NCI-H2227 treated with DMSO at 0.1 percent for 48 hours (cell line): ENCODE measurements at places on chromosomes 13 and 19.
A peak's percentile ranks its signal among the peaks of the same experiment; 100 is the strongest.

- DNase-seq = no peak
Observed at GRCh38 chr13:113884821-113885220, 20.9 kb upstream of the GAS6 start.

GRCh38 chr13:95588721-95589120 lies 36.2 kb downstream of the CLDN10 start:
- no peak for DNase-seq

GRCh38 chr19:30679789-30680188 lies 307.6 kb downstream of the ZNF536 start:
- DNase-seq = no peak

GRCh38 chr19:31100206-31100590 lies 249.0 kb downstream of the TSHZ3 start:
- no peak for DNase-seq

DNA sequence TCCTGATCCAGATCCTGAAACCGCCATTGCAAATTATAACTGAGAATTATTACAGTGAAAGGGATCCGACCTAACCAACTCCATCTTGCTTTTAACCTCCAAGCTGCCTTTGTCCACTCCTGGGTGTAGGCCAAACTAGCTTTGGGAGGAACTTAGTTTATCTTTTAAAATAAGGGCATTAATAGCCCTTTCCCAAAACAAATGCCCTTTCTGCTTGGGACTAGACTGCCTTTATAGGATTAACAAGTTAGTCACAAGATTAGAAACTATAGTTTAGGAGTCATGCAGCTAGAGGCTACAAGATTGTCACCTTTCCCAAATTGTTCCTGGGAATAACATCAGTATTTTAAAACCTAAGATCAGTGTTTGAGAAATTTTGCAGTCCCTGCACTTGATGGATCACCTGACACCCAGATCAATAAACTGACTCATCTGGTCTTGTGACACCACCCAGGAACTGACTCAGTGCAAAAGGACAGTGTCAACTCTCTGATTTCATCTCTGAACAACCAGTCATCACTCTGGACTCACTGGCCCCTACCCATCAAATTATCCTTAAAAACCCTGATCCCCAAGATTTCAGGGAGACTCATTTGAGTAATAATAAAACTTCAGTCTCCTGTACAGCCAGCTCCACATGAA lies 4.1 kb upstream of the ZNF841 start:
- DNase-seq = no peak

GRCh38 chr19:2733930-2734588 lies 5.8 kb downstream of the SLC39A3 start:
- peak; percentile 16 for DNase-seq

GRCh38 chr19:14112809-14113385 lies 4.7 kb downstream of the PRKACA start:
- no peak for DNase-seq

DNA sequence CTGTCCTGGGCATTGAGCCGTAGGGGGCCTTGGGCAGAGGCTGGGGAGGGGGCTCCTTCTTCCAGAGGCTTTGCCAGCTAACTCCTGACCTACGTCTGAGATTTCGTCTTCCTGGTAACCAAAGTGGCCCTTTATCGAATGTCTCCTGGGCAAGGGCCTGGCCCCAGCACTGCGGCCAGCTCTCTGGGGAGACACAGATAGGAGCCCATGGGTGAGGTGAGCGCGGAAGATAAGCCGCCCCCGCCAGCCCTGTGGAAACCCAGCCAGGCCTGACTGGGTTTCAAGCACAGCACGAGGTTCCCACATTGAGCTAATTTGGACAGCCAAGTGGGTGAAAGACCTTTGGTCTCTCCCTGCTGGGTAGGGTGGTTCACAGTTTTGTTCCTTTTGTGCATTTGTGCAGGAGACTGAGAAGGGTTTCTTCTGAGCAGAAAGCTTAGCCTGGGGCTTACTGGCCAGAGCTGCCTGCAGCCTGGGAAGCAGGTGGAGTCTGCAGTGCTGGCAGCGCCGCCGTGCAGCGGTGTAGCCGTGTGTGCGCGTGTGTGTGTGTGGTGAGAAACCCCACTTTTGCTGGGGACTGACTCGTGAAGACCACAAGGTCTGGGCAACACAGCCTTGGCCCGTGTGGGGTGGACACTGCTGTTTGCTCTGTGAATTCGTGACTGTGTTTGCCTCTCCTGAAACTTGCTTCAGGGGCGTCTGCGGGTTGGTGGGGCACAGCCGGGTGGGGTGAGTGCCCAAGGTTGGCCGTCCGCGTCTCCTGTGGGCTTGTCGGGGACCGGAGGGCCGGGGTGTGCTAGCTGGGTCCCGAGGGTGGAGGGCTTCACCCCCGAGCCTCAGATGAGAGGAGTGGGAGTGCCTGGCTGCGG lies 2.5 kb downstream of the BSG start:
- no peak for DNase-seq

- DNase-seq = no peak
Observed at GRCh38 chr13:51097353-51098043, 13.6 kb downstream of the C13orf42 start.

DNA sequence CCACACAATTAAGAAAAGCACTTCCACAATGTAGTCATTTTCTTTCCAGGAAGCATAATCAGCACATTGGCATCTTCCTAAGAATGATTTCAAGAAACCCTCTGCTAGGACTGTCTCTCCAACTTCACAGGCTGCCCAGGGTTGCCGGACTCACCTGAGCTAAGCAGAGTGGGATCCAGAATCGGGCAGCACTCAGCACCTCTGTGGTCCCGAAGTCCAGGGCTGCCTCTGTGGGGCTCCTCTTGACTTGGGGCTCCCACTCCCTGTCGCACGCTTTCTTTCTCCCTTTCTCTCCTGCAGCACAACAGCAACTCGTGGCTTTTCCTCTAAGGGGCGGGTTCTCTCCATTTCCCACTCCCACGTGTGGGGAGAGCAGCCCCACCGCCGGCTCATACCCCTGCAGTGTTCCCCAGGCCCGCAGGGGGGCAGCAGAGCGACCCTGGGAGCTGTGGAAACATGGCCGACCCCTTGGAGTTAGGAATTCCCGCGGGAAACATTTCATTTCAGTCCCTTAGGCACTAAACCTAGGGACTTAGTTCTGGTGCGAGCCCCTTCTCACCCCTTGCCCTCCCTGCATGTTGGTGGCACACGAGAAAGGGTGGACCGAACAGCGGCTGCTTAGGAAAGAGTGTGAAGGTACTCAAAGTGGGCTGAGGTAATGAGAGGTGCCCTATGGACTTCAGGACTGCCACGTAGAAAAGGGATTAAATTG lies at the start of gene TMEM272:
TMEM272 (minus strand) TSS at position 316 of the 712 bp plus-strand sequence. CDS start 6,647 bp downstream, outside the sequence.
- peak; percentile 33 for DNase-seq

DNA sequence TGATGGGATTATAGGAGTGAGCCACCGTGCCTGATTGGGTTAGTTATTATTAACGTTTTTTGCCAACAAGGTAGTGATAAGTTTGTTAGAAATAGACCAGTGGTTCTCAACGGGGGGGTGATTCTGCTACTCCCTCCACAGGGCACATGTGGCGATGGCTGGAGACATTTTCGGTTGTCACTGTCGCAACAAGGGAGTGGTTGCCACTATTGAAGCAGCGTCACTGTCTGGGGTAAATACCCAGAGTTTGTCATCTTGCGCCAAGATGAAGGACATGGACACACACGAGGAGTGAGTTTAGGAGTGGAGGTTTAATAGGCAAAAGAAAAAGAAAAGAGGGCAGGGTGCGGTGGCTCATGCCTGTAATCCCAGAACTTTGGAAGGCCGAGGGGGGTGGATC lies 18.9 kb downstream of the ADGRE3 start:
- no peak for DNase-seq

GRCh38 chr19:52331757-52332156 lies 4.3 kb upstream of the ZNF610 start:
- DNase-seq = no peak

DNA sequence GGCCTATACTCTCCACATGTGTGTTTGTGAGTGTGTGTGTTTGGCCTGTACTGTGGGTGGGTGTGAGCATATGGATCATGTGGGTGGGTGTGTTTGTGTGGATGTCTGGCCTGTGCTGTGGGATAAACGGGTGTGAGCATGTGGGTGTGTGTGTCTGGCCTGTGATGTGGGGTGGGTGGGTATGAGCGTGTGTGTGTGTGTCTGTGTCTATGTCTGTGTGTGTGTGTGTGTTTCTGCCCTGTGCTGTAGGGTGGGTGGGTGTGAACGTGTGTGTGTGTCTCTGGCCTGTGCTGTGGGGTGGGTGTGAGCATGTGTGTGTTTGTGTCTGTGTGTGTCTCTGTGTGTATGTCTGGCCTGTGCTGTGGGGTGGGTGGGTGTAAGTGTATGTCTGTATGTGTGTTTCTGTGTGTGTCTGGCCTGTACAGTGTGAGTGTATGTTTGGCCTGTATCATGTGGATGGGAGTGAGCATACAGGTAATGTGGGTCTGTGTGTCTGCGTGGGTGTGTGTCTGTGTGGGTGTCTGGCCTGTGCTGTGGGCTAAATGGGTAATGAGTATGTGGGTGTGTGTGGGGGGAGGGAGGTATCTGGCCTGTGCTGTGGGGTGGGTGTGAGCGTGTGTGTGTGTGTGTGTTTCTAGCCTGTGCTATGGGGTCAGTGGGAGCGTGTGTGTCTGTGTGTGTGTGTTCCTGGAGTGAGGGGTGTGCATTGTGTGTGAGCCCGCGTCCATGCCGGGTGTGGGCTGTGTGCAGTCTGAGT lies 20.8 kb upstream of the KCTD15 start:
- DNase-seq = no peak

DNA sequence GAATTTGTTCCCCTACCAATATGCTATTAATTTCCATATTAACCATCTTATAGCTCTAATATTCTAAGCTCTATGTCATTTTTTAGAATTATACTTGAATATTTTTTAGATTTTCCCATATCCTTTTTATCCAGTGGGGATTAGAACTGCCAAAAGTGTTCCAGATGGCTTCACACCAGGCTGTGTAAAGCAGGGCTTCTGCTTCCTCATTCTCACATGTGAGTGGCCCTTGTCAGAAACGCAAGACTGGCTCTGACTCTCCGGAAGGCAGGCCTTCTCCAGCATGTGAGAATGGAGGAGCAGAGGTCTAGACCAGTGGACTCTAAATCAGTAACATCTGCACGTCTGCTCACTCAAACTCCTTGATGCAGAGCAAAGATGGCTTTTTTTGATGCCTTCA lies 650.1 kb downstream of the FGF9 start:
- DNase-seq = no peak

- no peak for DNase-seq
Observed at GRCh38 chr19:47068246-47068645, 19.8 kb upstream of the TMEM160 start.

- no peak for DNase-seq
Observed at GRCh38 chr19:16446108-16446723, 25.6 kb downstream of the EPS15L1 start.

- no peak for DNase-seq
Observed at GRCh38 chr19:34295103-34295502, 40.7 kb downstream of the GARRE1 start.

- DNase-seq = no peak
Observed at GRCh38 chr13:29754473-29754806, 96.0 kb downstream of the UBL3 start.

- DNase-seq = no peak
Observed at GRCh38 chr13:31793246-31793645, 53.9 kb downstream of the RXFP2 start.

GRCh38 chr13:50979187-50979586 lies 69.6 kb downstream of the RNASEH2B start:
- DNase-seq = no peak

DNA sequence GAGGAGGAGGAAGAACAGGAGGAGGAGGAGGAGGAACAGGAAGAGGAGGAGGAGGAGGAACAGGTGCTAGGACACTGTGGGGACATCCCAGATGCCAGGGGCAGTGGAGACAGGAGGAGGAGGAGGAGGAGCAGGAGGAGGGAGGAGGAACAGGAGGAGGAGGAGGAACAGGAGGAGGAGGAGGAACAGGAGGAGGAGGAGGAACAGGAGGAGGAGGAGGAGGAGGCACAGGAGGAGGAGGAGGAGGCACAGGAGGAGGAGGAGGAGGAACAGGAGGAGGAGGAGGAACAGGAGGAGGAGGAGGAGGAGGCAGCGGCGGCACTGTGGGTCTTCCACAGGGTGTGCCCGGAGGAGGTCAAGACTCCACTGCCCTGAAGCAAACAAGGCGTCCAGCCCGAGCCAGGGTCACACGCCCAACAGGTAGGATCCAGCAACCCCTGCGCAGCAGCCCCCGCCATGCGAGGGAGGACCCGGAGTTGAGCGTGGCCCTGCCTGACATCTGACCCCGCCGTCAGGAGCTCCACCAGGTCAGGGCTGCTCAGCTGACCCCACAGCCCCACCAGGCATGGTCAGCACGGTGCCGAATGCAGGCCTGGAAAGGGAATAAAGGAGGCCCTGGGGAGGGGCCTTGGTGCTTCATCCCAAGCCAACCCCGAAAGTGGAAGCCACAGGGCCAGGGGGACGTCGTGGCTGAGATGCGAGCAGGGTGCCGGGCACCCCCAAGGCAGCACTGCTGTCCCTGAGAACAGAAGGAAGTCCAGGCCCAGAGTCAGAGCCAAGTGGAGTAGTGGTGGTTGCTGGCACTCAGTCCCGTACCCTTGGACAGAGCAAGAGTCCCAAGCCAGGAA lies 9.2 kb downstream of the SBNO2 start:
- DNase-seq = no peak

- no peak for DNase-seq
Observed at GRCh38 chr13:47646298-47646697, 354.8 kb downstream of the SUCLA2 start.

DNA sequence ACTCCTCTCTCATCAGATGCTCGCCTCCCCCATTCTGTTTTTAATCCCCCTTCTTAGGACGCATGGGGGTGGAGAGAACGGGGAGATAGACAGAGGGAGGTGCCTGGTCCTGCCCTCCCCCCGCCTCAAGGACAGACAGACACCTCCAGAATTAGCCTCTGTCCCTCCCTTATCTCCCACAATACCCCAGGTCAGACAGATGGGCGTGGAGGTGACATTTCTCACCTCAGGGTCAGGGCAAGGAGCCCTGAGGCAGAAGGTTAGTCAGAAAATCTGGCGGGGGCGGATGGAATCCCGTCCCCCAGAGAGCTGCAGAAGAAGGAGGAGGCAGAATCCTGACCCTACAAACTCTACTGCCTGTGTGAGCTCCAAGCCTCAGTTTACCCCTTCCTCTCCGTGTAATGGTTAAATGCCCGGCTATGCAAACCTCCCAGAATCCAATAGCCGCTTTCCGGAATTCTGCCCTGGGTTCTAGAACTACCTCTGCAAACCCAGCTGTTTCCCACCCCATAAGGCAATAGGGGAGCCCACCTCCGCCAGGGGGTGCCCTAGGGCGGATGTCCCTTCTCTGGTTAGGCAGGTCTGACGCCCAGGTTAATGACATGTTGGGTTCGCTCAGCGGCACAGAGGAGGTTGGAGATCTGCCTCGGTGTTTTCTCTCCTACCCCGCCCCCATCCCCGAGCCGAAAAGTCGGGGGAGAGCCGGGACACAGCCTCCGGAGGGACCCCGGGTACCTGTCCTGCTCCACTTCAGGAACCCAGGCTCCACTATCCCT lies 900 bp downstream of the PPP1R13L start:
- DNase-seq = no peak
